ENCODE measurements at places on chromosomes 6 and 20.

DNA sequence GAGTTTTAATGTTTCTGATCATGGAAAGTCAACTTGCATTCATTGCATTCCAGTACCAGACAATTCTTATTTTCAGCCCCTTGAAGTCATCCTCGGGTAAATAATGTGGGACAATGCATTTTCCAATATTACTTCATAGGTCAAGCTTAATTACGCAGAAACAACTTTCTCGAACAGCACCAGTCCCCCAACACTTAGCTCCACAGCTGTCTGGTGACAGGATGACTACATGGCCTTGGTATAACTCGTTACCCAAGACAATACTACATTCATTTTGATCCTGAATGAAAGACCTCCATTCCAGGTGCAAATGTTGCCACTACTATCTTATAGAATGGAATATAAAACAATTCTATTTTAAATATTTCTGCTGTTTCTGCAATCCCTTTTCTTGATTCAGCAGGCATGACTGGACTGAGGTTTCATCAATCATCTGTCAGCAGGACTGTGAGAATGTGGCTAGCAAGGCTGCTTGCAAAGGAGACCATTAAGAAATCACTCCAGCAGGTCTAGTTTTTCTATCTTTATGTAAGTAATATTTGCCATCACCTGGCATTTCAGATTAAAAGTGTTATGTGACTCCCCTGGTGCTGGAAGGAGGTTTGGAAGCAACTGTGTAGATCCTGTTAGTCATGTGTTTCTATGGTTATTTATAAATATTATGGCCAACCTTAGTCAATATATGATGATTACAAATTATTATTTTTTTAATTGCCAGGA lies 147.9 kb downstream of the HAO1 start:
- no peak for DNase-seq

DNA sequence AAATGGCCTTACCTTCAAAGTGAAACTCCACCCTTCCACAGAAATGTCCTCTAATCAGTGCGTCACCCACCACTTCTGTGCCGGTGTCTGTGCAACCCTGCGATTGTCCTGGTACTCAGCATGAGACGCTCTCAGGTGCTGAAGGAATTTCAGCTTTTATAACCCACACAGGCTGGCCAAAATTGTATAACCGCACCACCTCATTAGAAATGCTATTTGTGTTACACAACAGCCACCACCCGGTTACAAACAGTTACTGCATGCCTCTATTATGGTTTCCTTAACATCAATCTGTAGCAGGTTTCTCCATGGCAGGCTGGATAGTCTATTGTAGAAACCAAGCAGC lies 51.5 kb downstream of the SLC23A2 start:
- DNase-seq, result peak; percentile 68

- DNase-seq, result no peak
These were observed 18.6 kb upstream of the ENPP1 start for GRCh38 chr6:131789219-131789618.

- no peak for DNase-seq
These were observed 14.9 kb upstream of the ZNF451 start for GRCh38 chr6:57075092-57075491.

- DNase-seq, result no peak
These were observed at the start of gene GDAP1L1 for GRCh38 chr20:44247131-44247571. Gene GDAP1L1 (plus strand): TSS chr20:44247308. CDS start chr20:44247335, 27 bp downstream.

DNA sequence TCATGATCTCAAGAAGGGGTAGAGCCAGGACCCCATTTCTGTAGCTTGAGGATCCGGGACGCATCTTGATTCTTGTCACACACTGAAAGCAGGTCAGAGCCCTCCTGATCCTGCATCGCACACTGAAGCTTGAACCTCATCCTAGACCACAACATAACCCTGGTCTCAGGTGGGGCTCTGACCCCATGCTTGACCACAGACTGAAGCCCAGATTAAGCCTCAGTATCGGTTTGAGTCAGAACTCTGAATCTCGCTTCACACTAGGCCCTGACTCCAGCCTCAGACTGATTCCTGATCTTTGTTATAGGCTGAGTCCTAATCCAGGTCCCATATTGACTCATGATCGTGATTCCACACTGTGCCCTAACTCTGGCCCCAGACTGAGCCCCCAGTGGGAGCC lies 8.5 kb upstream of the RSPO4 start:
- DNase-seq, result no peak

- no peak for DNase-seq
These were observed 93.1 kb upstream of the PMEPA1 start for GRCh38 chr20:57802765-57803507.

GRCh38 chr6:134295953-134296553 lies 21.9 kb downstream of the SGK1 start:
- no peak for DNase-seq

DNA sequence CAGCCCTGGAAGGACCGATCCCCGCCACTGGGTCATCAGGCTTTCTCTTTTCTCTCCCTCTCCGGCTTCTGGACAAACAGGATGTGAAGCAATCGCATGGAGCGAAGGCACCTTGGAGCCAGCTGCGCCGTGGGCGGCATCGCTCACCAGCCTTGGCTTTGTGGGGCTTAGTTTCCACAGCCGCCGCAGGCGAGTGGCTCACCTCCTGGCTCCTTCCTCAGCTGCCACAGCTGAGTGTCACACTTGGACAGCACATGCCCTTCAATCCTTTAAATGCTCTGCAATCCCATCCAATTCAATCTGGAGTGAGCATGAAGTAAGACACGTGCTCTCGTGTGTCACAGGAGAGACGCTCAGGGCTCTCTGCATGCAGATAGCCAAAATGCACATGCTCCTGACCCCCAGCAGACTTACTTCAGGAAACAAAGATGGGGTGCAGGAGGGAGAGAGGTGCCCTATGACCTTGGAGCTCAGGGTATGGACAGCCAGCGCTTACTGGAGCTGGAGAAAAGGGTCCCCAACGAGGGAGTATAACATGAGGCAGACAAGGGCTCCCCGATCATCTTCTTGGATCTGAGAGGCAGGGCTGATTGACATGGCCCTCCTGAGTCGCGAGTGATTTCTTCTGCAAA lies 70.9 kb downstream of the BMP7 start:
- DNase-seq, result no peak

GRCh38 chr6:157659536-157660271 lies 163.3 kb upstream of the SNX9 start:
- no peak for DNase-seq

DNA sequence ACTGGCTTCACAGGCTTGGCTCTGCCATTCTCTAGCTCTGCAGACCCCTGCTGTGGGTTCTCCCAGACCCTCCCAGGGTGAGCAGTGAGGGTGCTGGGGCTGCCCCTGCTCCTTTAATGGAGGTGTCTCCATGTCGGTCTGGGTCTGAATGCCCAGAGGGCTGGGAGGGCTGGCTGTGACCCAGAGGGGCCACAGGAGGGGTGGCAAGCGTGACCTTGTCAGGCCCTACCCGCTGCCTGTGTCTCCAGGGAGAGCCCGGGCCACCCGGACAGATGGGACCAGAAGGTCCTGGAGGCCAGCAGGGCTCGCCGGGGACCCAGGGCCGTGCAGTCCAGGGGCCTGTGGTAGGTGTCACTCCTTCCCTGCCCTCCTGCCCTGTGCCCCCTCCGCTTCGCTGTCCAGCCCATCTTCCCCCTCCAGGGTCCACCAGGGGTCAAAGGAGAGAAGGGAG lies 32.1 kb downstream of the COL20A1 start:
- DNase-seq, result no peak

DNA sequence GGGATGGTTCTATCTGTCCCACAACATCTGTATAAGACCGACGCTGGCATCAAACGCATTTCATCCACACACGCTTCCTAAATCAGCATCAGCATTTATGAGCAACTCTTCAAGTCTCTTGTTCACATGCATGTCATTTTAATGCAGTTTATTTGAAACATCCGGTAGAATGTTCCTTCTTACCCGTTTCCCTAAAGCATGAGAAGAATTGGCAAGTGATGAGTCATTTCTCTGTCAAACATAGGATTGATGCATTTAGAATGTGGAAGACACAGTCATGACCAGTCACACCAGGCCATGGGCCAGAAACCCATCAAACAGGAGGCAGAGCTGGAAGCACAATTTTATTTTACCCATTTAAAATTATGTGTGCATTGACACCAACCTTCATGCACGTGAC lies 122.8 kb downstream of the UST start:
- DNase-seq, result no peak

DNA sequence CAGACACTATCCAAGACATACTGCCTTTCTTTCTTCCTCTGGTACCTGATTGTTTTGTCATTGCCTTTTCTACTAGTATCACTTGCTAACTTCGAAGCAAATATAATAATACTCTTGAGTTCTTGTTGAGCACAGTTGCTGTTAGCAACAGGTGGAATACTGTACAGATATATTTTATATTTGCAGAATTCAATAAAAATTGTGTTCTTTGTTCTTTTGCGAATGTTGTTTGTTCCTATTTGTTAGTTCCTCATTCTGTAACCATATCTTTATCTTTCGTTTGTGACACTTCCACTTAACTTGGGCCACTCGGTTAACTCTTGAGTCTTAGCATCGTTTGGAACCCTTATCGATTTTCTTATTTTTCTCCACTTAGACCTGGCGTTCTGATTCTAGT lies 868 bp downstream of the CYB5R4 start:
- DNase-seq, result no peak

GRCh38 chr6:156852858-156853216 lies 75.7 kb downstream of the ARID1B start:
- no peak for DNase-seq
